NCI-H2081 (cell line): ENCODE measurements at places on chromosomes 2 and 18.

GRCh38 chr2:232877940-232878511, 8.0 kb downstream of the SNORC start:
- no peak for DNase-seq

DNA sequence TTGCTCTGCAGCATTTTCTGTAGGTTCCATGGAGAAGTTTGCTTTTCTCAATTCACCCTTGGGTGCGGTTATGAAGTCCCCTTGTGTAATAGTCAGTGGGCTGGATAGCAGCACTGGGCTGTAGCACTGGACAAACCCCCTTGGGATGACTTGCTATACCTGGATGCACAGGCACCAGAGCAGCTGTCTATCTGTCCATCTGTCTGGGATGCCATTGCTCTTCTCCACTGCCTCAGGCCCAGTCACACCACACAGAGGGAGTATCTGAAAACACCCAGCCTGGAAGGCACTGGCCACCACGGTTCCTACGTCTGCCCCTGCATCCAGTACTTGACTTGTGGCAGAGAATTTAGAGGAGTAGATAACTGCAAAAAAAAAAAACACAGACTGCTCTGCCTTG, 254.5 kb downstream of the TFCP2L1 start:
- DNase-seq = no peak

DNA sequence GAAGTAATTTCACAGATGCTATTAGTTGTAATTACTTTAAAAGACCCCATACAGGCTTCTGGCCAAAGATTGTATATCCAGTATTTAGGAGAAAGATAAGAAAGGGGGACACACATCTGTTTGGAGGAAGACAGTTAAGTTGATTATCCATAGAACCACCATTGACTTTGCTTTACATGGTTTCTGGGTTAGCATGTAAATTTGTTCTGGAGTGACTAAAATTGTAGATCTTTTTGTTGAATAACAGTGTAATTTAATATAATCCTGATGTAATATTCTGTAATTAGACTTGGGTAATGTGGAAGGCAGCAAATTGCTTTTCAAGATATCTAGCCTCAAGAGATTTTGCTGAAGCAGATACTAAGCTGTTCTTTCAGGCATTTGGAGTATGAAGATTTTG, 17.2 kb downstream of the COMMD1 start:
- DNase-seq = no peak

- no peak for DNase-seq
Observed at GRCh38 chr2:37417321-37417720, 72.9 kb downstream of the QPCT start.

- DNase-seq = peak; percentile 60
Observed at GRCh38 chr2:38076710-38077430, 919 bp upstream of the CYP1B1 start.

DNA sequence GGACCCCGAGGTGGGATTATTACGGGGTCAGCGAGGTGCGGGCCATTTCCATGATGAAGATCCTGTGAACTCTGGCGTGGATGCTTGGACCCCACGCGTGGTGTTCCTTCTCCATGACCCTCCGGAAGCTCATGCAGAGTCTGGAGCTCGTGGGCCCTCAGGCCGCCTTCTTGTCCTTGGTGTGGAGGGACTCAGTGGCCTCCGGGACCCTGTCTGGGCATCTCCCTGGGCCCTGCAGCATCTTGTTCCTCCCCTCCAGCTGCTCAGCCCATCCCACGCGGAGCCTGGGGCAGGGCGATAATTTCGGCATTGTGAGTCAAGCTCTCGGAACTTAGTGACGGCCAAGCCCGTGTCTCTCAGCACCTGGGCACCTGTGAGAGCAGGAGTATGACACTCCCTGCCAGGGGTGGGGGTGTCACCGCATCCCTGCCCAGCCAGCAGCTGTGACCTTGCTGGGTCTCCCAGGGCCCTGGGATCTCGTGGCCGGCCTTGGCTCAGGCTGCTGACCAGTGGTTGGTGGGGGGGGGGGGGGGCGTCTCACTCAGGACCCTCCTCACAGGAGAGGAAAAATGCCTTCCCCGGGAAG, 24.6 kb downstream of the RTP5 start:
- DNase-seq = no peak

- no peak for DNase-seq
Observed at GRCh38 chr2:237862528-237862895, 3.1 kb downstream of the RAMP1 start.

DNA sequence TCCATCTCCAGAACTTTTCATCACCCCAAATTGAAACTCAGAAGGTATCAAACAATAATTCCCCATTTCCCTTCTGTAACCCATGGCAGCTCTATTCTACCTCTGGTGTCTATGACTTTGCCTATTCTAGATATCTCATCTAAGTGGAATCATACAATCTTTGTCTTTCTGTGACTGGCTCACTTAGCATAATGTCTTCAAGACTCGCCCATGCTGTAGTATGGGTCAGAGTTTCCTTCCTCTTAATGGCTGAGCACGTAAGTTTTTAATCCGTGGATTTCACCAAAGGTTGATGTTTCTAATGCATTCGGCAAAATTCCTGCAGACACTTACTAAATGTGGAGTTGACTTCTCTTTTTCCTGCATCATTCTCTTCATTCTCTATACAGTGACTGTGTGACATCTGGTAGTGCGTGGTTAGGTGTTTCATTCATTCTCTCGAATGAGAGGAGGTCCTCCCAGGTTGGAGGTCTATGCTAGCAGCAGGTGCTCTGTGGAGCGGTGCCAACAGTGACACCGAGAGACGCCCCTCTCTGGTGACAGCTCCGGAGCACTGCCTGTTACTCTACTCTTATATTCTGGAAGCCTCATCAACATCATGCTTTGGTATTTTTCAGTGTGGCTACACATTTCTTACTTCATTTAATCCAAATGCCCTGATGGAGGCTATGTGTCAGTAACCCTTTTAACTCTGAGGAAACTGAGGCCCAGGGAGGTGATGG, 50.1 kb downstream of the ATOH8 start:
- no peak for DNase-seq

DNA sequence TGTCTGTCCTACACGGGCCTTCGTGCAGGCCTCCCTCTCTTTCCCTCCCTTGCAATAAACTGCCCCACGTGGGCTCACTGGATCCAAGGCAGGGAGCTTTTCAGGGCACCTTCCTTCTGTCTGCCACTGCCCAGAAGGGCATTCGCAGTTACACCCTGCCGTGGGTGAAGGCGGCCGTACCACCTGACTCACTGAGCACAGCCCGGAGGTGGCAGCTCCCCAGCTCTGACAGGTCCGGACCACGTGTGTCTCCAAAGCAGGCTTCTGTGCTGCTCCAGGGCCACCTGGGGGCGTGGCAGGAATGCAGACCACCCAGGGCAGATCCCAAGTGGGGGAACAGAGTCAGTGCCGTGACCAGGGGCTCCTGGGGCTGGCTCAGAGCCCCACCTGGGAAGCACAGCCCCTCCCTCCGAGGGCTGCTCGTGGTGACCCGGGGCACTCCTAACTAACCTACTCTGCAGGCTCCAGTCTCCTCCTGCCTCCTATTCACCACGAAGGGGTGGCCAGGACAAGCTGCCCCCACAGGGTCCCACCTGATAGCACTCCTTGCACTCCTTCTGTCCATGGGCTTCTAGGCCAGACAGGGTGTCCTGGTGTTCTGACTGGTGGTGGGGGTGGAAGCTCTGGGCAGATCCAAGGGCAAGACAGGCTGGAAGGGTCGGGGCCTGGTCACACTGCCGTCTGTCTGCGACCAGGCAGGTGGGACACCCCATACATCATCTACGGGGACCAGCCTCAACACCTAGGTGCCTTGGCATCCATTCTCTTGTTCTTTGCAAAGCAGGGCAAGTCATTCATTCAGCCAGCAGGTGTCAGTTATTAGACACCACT, 9.7 kb downstream of the SNED1 start:
- no peak for DNase-seq

- DNase-seq = no peak
Observed at GRCh38 chr2:97688062-97688827, 18.7 kb downstream of the C2orf92 start.

- DNase-seq = no peak
Observed at GRCh38 chr2:234096164-234096563, 45.7 kb downstream of the SPP2 start.
